ENCODE measurements at places on chromosomes 12 and 14.

DNA sequence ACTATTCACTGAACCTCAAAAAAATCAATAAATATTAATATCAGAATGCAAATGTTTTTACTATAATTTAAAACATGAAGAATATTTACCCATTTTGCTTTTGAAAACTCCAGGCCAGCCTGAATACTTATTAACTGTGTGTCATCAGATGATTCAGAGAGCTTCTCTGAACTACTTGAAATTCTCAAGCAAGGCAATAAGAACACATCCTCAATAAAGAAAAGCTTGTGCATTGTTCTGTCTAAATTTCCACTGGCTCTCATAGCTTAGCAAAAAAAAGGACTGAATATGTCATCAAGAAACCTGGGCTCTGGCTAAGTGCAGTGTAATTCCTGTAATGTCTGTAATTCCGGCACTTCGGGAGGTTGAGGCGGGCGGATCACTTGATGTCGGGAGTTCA lies 194.1 kb downstream of the BTG1 start:
- no peak for DNase-seq

- no peak for DNase-seq
Observed at GRCh38 chr14:45201905-45202304, 51.1 kb downstream of the MIS18BP1 start.

DNA sequence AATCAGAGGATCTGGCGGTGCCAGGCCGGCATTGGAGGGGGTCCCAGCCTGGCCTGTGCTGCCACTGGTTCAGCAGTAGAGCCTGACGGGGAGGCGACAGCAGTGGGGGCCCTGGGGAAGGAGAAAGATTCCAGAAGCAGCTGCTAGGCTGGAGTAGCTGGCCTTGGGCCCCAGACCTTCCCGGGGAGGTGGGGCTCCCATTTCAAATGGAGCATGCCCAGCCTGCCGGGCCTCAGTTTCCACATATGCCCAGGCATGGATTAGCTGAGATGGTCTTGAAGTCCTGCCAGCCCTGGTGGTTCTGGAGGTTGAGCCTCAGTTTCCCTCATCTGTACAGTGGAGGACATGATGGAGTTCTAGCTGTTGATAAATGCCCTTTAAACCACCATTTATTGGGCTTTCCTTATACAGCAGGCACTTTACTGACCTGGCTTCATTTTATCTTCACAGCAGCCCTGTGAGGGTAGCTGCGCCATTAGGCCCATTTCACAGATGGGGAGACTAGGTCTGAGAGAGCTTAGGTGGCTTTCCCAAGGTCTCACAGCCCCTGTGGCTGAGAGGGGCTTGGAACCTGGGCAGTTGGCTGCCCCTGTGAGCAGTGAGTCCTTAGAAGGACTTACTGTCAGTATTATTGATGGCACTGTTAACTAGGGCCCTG lies 21.8 kb downstream of the SH2B3 start:
- DNase-seq, result no peak

GRCh38 chr14:94165744-94166143 lies 8.4 kb upstream of the PPP4R4 start:
- DNase-seq, result no peak

DNA sequence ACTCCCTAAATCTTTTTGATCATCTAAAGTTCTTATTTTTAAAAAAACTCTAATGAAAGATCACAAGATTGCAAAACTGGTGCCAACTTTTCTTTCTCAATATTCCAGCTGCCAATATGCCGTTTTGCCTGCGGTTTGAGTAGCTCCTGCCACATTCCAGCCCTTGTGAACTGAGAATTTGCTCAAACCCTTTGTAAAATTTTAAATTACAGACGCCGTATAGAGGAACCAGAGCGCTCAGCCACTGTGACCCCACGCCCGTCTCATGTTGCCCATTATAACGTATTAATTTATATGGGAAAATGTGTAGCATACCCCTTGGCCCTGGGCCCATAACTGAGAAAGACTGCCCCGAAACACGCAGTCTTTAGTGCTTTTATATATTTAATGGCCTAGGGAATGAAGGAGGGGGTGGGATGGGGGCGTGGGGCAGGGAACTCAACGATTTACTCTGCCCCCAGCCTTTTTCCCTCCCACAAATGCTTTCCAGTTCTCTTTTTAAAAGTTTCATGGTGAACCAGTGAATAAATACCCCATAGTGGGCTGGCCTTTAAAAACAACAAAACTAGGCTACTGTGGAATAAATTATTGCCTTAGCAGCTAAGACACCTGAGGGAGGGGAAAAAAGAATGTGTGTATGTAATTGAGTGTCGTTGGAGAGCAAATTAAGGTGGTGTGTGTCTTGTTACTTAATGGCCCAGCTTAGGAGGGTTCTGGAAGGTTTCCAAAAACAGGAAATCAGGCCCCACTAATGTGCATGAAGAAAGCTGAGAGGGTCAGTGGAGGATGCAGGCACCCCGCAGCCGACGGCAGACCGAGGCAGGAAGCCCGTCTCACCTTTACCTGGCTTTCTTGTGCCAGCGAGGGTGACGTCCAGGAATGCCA lies 45.7 kb upstream of the RFLNA start:
- no peak for DNase-seq

DNA sequence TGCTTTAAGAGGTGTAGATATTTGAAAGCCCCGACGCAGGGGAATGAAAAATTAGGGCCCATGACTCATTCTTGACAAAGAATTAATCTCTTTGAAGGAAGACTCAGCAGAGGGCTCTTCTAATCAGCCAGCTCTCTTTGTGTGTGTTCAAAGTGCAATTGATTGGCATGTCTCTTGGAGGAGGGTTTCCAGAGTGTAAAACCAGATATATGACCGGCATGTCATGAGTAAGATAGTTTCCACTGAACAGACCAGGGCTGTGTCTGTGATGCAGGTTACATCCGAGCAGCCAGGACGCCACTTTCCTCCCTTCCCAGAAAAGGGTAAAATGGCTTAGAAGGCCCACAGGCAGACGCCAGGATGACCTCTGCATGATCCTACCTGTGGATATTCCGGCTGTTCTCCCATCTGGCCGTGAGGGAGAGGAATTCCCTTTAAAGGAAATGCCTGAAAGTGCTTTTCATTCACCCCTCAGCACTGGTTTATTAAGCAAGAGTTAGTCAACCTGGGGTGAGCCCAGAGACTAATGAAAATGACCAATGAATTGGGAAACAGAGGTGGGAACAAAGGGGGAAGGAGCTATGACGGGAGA lies 7.2 kb upstream of the KRT75 start:
- no peak for DNase-seq

DNA sequence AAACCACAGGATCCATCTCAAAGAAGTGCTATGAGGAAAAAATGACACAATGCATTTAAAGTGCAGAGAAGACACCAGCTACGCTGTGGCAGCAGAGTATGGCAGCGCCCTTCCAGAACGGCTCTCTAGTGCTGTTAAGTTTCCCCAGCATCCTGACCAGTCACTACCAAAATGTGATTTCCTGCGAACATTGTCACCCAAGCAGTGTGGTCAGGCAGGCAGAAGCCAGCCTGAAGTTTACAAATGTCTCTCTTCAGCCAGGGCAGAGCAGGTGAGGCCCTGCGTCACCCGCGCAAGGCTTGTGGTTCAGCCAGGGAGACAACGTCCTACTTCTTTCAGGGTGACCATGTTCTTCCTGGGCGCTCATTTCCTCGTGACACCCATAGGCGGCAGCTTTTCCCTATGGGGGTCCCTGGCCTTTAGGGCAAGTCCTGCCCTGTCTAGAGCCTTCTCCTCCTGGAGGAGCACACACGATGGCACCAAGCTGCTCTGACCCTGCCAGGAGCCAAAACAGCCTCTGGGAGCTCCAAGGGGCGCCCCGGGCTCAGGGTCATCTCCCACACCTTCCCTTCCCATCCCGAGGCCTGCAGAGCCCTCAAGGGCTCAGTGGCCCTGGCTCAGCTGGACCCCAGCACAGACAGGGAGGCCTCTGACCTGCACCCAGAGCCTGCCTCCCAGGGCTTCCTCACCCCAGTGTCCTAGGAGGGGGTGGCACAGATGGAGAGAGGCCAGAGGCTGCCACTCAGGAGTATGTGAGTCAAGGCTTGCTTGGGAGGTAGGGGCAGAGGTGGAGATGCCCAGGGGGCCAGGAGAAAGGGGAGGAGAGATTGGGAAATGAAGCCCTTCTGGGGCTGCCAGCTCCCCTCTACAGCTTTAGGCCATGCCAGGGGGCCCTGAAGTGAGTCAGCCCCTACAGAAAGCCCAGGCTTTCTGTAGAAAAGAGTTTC lies 41.9 kb downstream of the PSMA6 start:
- no peak for DNase-seq
